Tibial artery (tissue), 4 donors: ENCODE measurements at places on chromosomes 2 and 18.

DNA sequence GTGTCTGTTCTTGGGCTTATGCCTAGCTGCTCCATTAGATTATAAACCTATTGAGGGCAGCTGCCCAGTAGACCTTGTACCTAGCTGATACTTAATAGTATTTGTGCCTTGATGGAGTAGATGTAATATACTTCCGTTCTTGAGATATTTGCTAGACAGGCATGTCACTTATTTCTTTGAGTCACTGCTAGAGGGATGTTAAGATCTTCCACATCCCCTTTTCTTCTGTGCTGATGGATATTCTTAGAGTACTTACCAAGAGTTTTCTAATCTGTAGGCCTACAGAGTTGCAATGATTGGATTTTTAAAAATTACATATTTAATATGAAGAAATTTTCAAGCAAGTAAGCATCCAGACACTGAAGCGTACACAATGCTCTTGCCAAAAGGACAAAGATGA lies 226.7 kb downstream of the TPGS2 start:
- H3K27ac ChIP-seq: no peak overlapping the region
- DNase-seq: no peak
- no peaks in the 10 kb centered on the region for H3K27me3 ChIP-seq

DNA sequence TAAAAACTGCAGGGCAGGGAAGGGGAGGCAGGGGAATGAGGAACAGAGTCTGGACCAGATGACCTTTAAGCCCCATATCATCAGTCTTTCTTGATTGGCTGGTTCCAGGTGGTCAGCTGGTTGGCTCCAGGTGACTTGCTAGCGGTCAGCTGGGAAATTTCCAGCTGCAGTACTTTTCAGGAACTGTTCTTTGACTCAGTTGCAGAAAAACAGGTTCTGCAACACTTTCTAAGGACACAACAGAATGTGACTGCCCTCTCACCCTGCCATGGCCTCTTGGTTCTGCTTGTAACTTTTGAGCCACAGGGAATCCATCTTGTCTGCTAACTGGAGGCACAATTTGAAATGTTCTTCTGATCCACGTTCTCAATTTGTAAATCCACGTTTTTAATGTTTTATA lies 278.3 kb upstream of the LRATD1 start:
- no peaks in the 10 kb centered on the region for H3K36me3 ChIP-seq
- H3K27ac ChIP-seq: no peak overlapping the region
- DNase-seq: no peak
- no peaks in the 10 kb centered on the region for H3K27me3 ChIP-seq

GRCh38 chr2:47127862-47128543 lies 27.1 kb downstream of the STPG4 start:
- no peak overlapping the region for H3K27ac ChIP-seq
- no peaks in the 10 kb centered on the region for H3K36me3 ChIP-seq
- H3K27me3 ChIP-seq: no peaks in the 10 kb centered on the region
- DNase-seq: no peak

GRCh38 chr2:136207665-136208064 lies 89.7 kb upstream of the CXCR4 start:
- H3K36me3 ChIP-seq: no peaks in the 10 kb centered on the region
- H3K4me1 ChIP-seq: no peaks in the 10 kb centered on the region
- no peak overlapping the region for H3K27ac ChIP-seq
- H3K27me3 ChIP-seq: no peaks in the 10 kb centered on the region
- no peak overlapping the region for H3K4me3 ChIP-seq
- no peak for DNase-seq

DNA sequence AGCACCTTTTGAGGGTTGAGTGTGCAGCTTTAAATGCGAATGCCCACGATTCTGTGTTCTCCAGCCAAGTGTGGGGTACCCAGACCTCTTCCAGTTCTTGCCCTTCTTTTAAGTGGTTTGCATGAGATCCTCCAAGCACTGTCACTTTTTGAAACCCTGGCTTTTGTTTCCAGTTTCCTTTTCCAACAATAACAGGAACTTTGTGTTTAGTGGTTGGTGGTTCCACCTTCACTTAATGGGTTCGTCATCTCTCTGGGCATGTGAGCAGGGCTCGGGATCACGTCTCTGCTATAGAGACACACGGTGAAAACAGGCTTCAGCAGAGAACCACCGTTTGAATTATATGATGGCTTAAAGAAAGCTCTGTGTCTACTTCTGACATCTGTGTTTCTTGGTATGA lies 197.6 kb downstream of the LDLRAD4 start:
- H3K27me3 ChIP-seq: no peaks in the 10 kb centered on the region
- peaks cover 42% of the 10 kb centered on the region for H3K4me1 ChIP-seq
- no peak for DNase-seq
- H3K36me3 ChIP-seq: peaks cover 13% of the 10 kb centered on the region

DNA sequence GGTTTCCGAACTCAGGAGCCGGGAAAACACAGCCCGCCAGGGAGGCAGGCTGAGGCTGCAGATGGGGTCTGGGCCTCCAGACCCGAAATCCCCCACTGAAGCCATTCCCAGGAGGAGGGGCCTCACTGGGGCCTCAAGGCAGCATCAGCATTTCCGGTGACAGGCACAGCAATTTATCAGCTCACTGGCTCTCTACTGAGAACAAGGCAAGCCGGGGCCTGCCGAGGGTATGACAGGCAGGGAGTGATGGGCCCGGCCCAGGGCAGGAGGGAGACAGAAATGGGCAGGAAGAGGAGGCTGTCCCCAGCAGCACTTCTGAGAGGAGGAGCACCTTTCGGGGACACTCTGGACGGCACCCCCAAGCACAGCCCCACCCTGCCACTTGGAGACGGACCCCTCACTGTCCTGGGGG lies 12.5 kb downstream of the SDC1 start:
- DNase-seq: no peak
- peaks cover 18% of the 10 kb centered on the region for H3K27me3 ChIP-seq
- no peak overlapping the region for H3K27ac ChIP-seq
- H3K4me3 ChIP-seq: no peak overlapping the region
- no peaks in the 10 kb centered on the region for H3K36me3 ChIP-seq
- H3K4me1 ChIP-seq: no peaks in the 10 kb centered on the region

- H3K4me3 ChIP-seq: no peak overlapping the region
- no peak for DNase-seq
- peaks cover 7% of the 10 kb centered on the region for H3K4me1 ChIP-seq
- H3K27ac ChIP-seq: no peak overlapping the region
These were observed 7.6 kb upstream of the MSTN start for GRCh38 chr2:190069936-190070696.

DNA sequence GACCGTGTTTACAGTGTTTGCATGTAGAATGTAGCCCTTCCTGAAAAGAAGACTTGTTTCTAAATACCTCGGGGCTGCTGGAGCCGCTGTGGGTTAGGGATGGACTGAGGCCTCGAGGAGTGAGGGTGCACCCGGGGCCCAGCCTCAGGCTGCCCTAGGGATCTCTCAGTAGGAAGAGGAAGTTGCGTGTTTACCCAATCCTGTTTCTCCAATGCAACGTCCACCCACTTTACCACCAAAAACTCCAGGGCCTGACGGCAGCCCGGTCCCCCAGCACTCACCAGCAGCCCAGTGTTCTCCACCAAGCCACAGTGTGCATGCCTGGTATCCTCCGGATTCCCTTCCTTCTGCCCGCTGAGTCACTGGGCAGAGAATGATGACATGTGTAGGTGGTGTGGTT lies 255.8 kb downstream of the GLI2 start:
- no peak overlapping the region for H3K27ac ChIP-seq
- DNase-seq: no peak
- H3K4me3 ChIP-seq: no peak overlapping the region
- H3K4me1 ChIP-seq: no peaks in the 10 kb centered on the region

- peak; percentile 98 for DNase-seq
- peak overlapping the region; percentile 82 for H3K27ac ChIP-seq
These were observed 349.8 kb downstream of the TNS1 start for GRCh38 chr2:217652761-217653639.

DNA sequence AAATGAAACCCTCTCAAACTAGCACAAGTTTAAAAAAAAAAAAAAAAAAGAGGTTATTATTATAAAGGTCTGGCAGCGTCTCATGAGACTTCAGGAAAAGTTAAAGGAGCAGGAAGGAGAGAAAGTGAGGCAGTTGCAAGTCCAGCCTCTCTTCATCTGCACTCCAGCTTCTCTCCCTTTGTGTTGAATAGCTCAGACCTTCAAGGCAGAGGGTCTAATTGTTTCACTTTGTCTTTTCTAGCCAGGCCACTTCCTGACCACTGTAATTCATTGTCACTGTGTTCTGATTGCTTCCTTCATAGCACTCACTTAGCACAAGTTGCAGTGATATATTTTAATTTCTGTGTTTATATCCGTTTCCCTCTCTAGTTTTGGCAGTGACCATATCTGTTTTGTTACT lies 99.9 kb downstream of the SPATS2L start:
- peaks cover 29% of the 10 kb centered on the region for H3K4me1 ChIP-seq
- H3K27me3 ChIP-seq: no peaks in the 10 kb centered on the region
- H3K4me3 ChIP-seq: no peak overlapping the region
- H3K36me3 ChIP-seq: no peaks in the 10 kb centered on the region
- no peak for DNase-seq

- no peaks in the 10 kb centered on the region for H3K4me1 ChIP-seq
- no peak for DNase-seq
- H3K27ac ChIP-seq: no peak overlapping the region
These were observed 24.8 kb upstream of the GALNT14 start for GRCh38 chr2:31163011-31163539.

DNA sequence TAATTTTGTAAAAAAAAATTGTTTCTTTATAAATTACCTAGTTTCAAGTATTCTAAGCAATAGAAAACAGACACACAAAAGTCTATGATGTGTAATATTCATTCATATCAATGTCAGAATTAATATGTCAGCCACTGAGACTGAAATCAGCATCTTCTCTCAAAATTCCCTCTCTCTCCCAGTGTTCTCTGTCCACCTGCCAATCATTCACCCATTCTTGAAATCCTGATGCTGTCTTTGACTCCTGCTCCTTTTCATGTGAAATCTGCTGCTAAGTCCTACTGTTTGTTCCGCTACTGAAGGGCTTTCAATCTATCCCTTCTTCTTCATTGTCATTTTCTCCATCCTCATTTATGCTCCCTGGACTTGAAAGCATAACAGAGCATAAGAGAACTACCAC lies 257.9 kb downstream of the SATB2 start:
- DNase-seq: no peak
- H3K4me1 ChIP-seq: no peaks in the 10 kb centered on the region
- H3K36me3 ChIP-seq: no peaks in the 10 kb centered on the region
- no peak overlapping the region for H3K4me3 ChIP-seq

- no peaks in the 10 kb centered on the region for H3K36me3 ChIP-seq
- H3K4me1 ChIP-seq: peaks cover 8% of the 10 kb centered on the region
- H3K27me3 ChIP-seq: no peaks in the 10 kb centered on the region
- H3K4me3 ChIP-seq: no peak overlapping the region
These were observed 53.9 kb downstream of the SH3BP4 start for GRCh38 chr2:235005603-235006259.

- H3K4me1 ChIP-seq: no peaks in the 10 kb centered on the region
- H3K27ac ChIP-seq: no peak overlapping the region
- no peak overlapping the region for H3K4me3 ChIP-seq
- no peaks in the 10 kb centered on the region for H3K27me3 ChIP-seq
- no peak for DNase-seq
- no peaks in the 10 kb centered on the region for H3K36me3 ChIP-seq
These were observed 654.9 kb upstream of the SYT4 start for GRCh38 chr18:43932140-43932539.

GRCh38 chr2:118348380-118349034 lies 260.2 kb downstream of the INSIG2 start:
- no peak overlapping the region for H3K27ac ChIP-seq
- H3K36me3 ChIP-seq: no peaks in the 10 kb centered on the region
- DNase-seq: no peak
- no peaks in the 10 kb centered on the region for H3K4me1 ChIP-seq
- no peaks in the 10 kb centered on the region for H3K27me3 ChIP-seq

DNA sequence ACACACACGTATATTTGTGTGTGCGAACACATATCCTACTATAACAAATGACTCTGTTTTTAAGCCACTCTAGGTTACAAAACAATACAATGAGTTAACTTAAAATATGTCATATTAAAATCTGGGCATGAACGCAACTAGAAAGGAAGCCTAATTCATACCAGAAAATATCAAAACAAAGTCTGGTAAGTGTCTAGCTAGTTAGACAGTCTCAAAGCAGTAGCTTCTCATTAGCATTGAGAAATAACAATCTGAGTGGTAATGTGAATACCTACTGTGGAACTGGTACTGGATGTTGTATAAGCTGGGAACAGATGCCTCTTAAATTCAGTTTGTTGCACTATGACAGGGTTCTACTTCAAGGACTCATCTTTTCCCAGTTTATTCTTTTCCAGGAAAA lies 32.5 kb upstream of the WIPF1 start:
- no peak for DNase-seq
- no peaks in the 10 kb centered on the region for H3K27me3 ChIP-seq
- H3K4me3 ChIP-seq: no peak overlapping the region
- H3K27ac ChIP-seq: peak overlapping the region; percentile 33
- H3K4me1 ChIP-seq: peaks cover 50% of the 10 kb centered on the region

DNA sequence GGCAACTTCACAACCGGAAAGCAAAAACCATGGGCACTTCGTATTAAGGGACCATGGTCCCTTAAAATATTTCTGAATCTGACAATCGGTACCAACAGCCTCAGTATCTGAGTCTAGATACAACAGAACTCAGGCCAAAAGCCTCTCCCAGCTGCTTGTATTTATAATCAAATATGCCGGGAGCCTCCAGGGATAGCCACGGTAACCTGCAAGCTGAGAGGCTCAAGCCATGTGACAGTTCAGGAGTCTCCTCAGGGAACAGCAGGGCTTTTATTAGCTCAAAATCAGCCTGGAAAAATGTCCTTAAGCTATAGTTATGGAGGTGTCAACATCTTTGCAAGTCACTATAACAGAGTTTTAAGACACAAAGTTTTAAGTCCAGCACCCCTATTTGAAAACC lies 352.8 kb upstream of the GYPC start:
- no peak overlapping the region for H3K27ac ChIP-seq
- no peaks in the 10 kb centered on the region for H3K4me1 ChIP-seq

GRCh38 chr2:144496092-144496976 lies 23.6 kb downstream of the ZEB2 start:
- DNase-seq: no peak
- no peaks in the 10 kb centered on the region for H3K4me1 ChIP-seq
- H3K27ac ChIP-seq: peak overlapping the region; percentile 62
- H3K4me3 ChIP-seq: no peak overlapping the region
- H3K36me3 ChIP-seq: no peaks in the 10 kb centered on the region

DNA sequence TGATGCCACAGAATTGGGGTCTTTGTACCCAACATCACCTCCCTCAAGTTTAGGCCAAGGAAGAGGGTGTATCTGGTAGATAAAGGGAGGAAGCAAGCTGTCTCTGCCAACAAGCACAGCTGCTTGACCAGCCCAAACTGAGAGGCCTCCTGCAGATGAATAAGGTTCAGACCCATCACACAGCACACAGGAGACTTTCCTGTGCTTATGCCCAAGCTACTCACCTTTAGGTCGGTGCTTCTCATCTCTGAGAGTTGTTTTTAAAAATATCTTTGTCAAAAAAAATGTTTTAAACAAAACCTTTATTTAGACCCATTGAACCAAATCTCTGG lies 24.7 kb upstream of the SP3 start:
- H3K4me3 ChIP-seq: no peak overlapping the region
- no peaks in the 10 kb centered on the region for H3K36me3 ChIP-seq
- no peaks in the 10 kb centered on the region for H3K27me3 ChIP-seq
